ENCODE measurements at places on chromosomes 16 and 17.

GRCh38 chr17:38750312-38751121, 2.0 kb upstream of the PSMB3 start:
- no peak for DNase-seq

DNA sequence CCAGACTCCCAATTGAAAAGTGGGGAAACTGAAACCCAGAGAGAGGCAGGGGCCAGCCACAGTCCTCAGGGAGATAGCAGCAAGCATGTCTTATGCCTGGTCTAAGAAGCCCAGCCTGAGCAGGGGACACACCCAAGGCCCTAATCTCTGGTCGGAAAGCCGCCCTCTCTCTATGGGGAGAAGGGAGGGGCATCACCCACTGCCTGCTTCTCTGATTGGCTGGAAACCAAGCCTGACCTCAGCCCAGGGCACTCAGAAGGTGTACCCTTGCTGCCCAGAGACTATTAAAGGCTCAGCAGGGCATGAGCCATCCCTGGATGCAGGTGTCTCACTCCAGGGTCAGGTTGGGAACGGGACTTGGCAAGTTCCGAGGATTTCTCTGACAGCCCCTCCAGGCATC, 5.7 kb upstream of the KRT13 start:
- no peak for DNase-seq

DNA sequence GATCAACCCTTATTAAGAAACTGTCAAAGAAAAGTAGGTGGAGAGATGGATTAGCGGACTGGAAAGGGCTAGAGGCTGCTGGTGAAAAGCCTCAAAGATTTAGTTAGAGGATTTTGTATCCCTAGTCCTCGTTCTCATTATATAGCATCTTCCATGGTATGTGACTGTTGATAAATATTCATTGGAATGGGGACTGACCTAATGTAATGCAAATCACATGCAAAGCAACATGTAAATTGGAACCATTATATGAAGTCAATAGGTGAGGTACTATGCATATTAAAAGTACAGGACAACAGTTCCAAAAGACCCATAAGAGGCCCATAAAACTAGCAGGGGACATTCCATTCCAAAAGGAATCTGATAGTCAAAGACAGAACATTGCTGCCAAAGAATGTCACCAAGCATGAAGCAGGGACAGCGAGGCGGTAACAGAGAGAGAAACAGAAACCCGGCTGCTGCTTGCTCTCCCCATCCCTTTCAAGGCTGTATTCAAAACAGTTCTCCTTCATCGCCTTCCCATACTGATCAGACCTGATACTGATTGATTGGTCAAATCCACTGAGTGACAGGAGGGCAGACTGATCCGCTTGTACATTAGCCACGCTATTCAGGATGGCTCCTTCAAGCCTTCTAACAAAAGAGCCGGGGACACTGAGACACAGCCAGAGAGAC, 44.5 kb downstream of the SOX9 start:
- no peak for DNase-seq

DNA sequence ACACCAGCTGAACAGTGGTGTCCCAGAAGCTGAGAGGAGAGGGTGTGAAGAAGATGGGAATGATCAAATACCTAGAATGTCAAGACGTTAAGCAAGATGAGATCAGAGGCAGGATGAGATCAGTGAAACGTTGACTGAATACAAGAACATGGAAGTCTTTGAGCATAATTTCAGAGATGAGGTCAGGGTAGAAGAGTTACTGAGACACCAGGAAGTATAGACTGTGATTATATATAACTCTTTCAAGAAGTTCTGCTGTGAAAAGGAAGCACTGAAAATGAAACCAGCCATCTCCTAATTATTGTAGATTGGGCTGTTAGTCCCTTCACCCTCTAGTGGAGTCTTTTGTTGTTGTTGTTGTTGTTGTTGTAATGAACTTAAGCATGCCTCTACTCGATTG, 9.1 kb downstream of the SHCBP1 start:
- DNase-seq, result no peak

GRCh38 chr17:76327696-76328095, 19.6 kb upstream of the QRICH2 start:
- DNase-seq, result no peak

- no peak for DNase-seq
Observed at GRCh38 chr16:89957216-89957785, 8.7 kb downstream of the DEF8 start.

DNA sequence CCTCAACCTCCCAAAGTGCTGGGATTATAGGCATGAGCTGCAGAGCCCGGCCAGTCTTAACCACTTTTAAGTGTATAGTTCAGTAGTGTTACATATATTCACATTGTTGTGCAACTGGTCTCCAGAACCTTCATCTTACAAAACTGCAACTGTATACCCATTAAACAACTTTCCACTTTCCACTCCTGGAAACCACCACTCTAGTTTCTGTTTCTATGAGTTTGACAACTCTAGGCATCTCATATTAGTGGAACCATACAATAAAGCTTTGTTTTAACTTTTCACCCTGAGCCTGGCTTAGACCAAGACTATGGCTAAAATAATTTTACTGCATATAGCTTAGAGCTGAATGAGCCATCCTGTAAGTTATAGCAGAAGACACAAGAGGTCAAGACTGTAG, 108.0 kb upstream of the GOT2 start:
- no peak for DNase-seq

- DNase-seq, result no peak
Observed at GRCh38 chr17:74962622-74963394, 9.8 kb downstream of the HID1 start.

DNA sequence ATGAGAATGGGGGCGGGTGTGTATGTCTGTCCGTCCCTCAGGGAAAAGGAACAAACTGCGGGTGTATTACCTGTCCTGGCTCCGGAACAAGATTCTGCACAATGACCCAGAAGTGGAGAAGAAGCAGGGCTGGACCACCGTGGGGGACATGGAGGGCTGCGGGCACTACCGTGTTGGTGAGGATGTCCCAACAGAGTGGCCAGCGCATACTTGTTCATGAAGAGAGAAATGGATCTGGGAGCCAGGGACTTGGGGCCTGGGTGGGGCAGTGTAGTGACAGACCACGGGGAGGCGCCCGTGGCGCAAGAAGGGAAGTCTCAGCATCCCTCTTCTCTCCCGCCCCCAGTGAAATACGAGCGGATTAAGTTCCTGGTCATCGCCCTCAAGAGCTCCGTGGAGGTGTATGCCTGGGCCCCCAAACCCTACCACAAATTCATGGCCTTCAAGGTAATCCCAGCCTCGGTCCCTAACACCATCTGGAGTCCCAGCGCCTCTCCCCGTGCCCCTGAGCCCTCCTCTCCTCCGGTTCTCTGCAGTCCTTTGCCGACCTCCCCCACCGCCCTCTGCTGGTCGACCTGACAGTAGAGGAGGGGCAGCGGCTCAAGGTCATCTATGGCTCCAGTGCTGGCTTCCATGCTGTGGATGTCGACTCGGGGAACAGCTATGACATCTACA, 3.5 kb upstream of the C17orf107 start:
- DNase-seq, result no peak

GRCh38 chr16:77745972-77746371, 23.7 kb downstream of the NUDT7 start:
- no peak for DNase-seq

GRCh38 chr17:15409721-15410250, 57.6 kb downstream of the CDRT4 start:
- no peak for DNase-seq

GRCh38 chr16:12245088-12245920, 268.8 kb downstream of the SNX29 start:
- DNase-seq, result no peak

DNA sequence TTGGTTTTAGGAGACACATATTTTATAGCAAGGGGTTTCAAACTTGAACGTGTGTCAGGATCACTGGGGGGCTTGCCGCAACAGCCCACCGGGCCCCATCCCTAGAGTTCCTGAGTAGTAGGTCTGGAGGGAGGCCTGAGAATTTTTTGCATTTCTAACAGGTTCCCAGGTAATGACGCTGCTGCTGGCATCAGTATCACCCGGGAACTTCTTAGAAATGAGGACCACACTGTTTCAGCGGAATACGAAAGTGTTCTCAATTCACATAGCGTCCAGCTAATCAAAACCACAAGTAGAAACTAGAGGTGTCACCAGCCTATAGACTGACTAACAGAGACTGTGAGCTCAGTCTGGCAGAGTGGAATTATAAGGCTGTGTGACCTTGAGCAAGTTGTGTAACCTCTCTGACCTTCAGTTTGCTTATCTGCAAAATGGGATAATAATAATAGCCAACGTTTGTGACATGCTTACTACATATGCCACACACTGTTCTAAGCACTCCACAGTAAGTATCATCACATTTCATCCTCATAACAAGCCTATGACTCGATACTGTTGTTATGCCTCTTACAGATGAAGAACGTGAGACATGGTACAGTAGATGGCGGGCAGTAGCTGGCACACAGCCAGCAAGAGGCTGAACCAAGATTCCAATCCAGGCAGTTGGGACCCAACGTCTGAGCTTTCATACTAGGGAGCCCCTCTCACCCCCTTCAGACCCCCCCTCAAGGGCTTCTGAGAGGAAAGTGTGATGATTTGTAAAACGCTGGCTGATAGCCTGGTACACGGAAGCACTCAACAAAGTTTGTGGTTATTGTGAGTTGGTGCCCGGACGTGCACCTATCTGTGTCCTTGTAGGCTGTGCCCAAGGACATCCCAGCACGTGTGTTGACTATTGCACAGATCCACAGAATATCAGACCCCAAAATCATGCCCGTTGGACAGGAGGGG, 4.6 kb upstream of the ICAM2 start:
- DNase-seq, result peak; percentile 20

- no peak for DNase-seq
Observed at GRCh38 chr17:55423535-55423934, 1.9 kb upstream of the MMD start.

DNA sequence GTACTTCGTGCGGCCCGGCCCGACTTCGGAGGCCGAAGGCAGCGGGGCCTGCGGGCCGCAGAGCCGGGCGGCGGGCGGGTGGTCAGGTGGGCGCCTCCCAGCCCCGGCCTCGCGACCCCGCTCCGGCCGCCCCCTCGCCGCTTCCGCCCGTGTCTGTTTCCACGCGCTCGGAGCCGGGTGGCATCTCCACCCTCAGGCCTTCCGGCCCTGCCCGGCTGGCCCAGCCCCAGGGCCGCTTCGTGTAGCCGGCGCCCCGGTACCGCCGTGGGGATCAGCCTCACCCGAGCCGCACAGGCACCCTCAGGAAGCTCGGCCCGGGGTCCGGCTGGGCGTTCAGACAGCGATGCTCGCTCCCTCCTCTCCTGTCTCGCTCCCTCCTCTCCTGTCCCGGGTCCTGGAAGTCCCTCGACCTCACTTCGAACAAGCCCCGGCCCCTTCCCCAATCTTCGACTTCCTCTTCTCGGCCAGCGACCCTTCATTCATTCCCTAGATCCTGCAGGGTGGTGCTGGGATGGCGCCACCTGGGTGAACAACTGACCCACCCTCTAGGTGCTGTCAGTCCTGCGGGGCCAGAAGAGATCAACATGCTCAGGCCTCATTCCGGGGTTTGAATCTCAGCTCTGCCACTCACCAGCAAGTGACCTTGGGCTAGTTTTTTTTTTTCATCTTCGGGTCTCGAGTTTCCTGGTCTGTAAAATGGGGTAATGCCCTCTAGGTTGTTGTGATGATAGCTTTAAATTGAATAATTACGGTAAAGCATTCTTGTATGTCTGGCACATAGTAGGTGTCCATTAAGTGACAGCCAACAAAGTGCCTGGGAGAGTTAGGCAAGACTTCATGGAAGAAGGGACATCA, 610 bp downstream of the VPS4A start:
- no peak for DNase-seq

DNA sequence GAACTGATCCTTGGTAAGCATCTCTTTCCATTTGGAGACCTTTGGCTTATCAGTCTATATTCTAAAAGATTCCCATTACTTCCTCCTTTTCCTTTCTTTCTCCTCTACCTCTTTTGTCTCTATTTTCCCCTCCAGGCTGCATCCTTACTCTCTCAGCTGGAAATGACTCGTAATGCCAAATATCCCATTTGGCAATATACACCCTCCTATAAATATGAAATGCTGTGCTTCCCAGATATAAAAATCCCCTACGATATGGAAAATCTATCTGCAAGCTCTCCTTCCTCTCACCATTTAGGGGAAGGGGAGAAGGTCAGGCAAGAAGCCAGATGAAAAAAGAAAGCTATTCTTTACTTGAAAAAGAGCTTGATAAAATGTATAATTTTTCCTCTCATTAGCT, 39.9 kb downstream of the XPO6 start:
- DNase-seq, result no peak

DNA sequence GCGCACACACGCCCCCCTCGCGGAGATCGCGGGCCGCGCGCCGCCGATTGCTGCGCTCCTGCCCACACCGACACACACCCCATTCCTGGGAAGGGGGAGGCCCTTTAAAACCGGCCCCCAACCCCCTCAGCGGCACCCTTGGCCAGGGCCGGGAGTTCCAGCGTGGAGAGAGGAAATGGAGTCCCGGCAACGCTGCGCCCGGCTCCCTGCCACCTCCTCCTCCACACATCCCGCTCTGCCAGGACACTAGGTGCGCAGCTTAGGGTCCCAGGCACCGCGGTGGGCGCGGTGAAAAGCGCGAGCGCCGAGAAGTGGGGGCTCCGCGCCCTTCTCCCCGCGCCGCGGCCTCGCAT, 397 bp downstream of the CDC42EP4 start:
- no peak for DNase-seq

- DNase-seq, result no peak
Observed at GRCh38 chr17:14332331-14332730, 31.4 kb downstream of the HS3ST3B1 start.

DNA sequence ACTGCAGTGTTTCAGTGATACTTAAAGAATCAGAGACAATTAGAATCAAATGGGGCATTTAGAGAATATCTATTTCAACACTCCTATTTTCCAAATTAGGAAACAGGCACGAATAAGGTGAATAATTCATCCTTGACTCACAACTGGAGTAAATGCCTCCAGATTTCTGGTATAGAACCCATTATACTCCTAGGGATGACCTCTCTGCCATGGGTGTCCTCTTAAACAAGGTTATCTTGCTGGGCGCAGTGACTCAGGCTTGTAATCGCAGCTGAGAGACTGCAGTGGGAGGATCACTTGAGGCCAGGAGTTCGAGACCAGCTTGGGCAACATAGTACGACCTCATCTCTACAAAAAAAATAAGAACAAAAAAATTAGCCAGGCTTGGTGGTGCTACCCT, 139.8 kb upstream of the ELAC2 start:
- no peak for DNase-seq

Data from activated CD8-positive, alpha-beta memory T cell treated with anti-CD3 and anti-CD28 coated beads for 4 hours (primary cell).